ENCODE measurements at places on chromosomes 4 and X.

DNA sequence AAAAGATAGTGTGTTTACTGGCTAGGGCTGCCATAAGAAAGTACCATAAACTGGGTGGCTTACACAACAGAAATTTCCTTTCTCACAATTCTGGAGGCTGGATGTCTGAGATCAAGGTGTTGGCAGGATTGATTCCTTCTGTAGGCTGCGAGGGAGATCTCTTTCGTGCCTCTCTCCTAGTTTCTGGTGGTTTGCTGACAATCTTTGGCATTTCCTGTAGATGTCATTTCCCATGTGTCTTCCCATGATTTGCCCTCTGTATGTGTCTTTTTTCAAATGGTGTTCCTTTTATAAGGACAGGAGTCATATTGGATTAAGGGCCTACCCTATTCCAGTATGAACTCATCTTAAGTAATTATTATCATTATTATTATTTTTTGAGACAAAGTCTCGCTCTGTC lies 27.9 kb upstream of the LCORL start:
- DNase-seq = no peak

DNA sequence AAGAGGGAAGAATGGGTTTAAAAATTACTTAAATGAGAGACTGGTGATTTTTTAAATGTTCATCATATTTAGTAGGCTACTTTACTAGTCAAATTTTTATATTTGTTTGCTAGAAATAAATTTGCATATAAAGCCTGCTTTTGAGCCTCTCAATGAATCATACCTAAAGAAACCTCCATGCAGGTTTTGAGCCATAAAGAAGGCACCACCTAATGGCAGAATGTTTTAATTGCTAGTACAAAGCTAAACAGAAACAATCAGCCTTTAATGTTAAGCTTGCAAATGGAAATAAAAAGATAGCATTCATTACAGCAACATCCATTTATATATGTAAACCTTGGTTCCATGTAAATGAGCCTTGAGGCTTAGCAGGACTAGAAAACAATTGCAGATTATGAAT lies 989.7 kb downstream of the CCSER1 start:
- DNase-seq = no peak

DNA sequence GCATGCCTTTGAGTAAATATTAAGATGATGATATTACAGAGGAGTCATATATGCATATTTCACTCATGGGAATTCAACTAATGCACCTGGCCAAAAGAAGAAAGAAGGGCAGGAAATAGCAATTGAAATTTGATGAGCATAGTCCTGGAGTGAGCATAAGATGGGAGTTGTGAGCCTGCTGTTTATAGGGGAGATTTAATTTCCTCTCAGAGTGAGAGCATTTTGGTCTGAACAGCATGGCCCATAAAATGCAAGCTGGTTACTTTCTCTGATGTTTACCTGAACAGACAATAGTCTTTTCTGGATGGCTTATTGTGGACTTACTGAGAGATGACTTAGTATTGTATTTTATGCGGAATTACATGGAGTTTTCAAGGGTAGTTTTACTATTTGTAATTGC lies 53.6 kb downstream of the FHIP1A start:
- DNase-seq = no peak

GRCh38 chr4:11700751-11701226 lies 272.1 kb upstream of the HS3ST1 start:
- DNase-seq = no peak

- peak; percentile 2 for DNase-seq
Measured at GRCh38 chr4:149031399-149031798, 589.2 kb upstream of the NR3C2 start.

DNA sequence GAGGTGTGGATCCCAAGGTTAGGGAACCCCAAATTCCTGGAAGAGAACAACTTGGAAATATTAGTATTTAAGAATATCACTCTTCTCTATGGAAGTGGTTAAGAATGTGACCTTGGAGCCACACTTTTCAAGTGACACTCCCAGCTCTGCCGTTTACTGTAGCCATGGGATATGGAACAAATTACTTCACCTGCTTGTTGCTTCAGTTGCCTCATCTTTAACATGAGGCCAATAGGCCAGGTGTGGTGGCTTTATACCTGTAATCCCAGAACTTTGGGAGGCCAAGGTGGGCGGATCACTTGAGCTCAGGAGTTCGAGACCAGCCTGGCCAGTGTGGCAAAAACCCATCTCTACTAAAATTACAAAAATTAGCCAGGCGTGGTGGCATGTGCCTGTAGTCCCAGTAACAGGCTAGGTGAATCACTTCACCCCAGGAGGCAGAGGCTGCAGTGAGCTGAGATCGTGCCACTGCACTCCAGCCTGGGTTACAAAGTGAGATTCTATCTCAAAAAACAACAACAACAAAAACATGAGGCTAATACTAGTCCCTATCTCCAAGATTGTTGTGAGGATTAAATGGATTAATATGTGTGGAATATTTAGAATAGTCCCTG lies 13.0 kb downstream of the IL13RA1 start:
- DNase-seq = no peak

DNA sequence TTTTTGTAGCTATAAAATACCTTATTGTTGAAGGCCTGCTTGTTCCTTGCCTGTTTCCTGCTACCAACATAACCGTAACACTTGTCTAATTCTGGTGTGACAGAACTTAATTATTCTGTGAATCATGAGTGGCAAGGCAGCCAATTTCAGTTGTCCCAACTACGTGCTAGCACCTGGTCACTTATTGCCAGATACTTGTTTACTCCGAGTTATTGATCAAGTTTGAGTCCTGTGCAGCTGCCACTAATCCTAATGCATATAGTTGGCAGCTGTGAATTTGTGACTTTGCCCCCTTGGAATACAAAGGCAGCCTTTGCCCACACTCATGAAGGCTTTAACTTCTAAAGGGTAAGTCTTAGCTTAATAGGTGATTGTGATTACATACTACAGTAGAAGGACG lies 7.8 kb upstream of the RNF128 start:
- DNase-seq = peak; percentile 35
